Memory B cell (primary cell): ENCODE measurements at places on chromosomes 13 and 19.
A peak's percentile ranks its signal among the peaks of the same experiment; 100 is the strongest.

DNA sequence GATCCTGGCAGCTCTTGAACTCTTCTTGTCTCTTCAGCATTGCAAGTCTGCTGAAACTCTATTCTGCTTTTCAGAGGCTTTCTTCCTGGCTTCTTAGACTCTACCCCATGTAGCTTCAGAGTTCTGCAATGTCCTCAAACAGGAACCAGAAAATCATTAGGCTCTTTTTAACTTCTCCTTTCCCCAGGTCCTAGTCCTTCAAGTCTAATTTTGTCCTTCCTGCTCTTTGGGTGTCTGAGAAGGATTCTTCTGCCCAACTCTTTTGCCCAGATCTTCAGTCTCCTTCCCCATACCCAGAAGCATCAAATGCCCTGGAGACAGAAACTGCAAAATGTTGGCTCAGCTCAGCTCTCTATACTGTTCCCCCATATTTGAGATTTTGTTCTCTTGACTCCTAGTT lies 50.0 kb upstream of the CALM3 start:
- DNase-seq = no peak

DNA sequence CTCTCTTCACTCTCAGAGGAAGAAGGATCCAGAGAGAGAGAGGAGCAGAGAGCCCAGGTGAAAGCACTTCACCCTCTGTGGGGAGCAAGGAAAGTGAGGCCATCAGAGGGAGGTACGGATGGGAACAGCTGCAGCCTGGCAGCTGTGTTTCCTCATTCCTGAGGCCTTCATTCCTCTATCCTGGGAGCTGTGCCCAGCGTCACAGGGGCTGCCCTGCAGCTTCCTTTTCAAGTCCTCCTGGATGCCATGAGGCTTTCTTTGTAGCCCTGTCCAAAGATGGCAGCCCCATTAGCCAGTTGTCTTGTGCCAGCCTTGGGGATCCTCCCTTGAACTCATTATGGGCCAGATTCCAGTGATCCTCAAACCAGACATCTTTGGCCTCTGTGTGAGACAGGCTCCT lies 76.8 kb upstream of the PCDH8 start:
- DNase-seq = no peak

GRCh38 chr19:18538115-18538514 lies 5.3 kb downstream of the FKBP8 start:
- no peak for DNase-seq

DNA sequence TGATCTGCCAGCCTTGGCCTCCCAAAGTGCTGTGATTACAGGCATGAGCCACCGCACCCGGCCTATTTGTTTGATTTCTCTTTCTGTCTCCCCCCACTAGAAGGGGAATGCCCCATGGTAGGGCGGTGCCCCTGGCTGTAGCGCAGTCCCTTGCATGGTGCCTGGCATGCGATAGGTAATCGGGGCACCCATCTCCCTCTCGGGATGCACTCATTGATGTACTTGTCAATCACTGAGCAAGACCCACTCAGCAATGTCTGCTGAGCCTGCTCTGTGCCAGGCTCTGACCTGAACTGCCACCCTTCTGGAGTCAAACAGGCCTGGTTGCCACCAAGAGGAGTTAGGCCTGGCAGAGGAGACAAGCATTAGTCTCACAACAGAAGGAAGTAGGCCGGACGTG lies 19.8 kb downstream of the DNM2 start:
- peak; percentile 35 for DNase-seq

DNA sequence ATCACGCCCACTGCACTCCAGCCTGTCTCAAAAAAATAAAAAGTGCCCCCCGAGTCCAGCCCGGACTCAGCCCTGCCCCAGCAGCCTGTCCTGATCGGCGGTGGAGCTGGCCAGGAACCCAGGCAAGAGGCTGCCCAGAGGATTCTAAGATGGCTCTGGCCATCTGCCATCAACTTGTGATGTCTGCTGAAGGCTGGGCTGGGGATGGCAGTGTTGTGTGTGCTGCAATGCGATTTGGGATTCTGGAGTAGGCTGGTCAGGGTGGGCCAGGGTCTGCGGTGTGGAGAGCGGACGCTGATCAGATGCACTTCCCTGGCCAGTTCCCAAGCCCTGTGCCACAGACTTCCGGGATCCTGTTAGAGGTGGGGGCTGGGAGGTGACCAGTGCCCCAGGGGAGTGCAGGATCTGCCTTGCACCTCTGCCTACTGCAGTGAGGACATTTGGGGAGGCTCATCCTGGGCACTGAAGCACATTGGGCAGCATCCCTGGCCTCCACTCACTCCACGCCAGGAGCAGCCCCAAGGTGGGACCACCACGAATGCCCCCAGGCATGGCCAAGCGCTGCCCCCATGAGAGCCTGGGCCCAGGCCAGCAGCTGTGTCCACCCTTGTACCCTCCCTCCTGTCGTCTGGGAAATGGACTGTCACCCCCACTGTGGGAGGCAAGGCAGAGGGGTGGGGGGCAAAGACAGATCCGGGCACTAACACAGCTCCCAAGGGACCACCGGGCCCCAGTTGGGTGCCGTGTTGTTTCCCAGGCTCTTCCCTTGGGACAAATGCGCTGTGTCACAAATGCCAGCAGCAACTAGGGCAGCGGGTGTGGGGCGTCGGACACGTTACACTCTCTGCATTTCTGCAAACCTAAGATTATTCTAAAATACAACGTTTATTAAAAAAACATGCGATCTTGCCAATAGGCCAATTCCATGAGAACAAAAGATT lies 3.4 kb upstream of the TBXA2R start:
- DNase-seq = no peak

DNA sequence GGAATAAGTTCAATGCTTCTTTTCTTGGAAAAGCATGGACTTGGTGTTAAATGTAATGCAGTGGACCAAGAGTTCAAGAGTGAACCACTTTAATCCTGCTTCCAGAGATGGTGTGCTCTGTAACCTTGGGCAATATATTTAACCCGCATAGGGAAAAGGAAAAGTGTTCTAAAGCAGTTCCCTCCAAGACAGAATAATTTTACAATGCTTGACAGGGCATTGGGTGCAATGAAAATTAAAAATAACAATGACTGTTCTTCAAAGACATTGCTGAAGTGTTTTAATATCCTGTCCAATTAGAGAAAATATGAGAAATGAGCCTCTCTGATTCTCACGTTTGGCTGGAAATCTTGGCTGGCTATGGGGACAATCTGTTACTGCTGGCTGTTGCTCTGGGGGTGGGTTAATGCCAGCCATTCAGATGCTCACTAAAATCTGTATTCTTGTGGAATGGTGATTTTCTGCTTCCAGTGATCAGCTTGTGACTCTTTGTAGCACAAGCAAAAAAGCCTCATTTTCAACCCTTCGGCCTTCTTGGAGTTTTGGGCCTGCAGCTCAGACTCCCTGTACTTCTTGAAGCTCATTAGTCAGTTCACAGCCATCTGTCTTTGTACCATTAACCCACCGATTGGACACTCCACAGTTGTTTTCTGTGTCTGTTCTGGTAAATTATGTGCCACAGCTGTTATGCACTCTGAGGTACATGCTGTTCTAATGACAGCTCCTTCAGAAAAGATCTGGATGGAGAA lies 310.6 kb downstream of the LMO7 start:
- no peak for DNase-seq

DNA sequence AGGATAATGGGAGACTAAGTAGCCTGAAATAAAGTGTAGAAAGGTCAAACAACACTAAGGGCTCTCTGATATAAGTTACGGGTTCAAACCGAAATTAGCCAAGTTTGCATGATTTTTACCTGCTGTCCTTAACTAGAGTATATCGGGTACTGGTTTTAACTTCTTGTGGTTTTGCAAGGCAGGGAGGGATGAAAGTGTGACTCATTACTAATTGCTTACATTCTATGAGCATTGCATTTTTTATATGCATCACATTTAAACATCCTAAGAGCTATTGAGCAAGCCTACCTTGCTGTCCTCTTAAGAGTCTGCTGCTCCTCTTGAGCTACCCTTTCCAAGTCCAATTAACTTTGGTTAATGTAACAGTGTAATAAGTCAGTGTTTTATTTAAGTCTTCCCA lies 415.4 kb downstream of the SLITRK5 start:
- DNase-seq = no peak

DNA sequence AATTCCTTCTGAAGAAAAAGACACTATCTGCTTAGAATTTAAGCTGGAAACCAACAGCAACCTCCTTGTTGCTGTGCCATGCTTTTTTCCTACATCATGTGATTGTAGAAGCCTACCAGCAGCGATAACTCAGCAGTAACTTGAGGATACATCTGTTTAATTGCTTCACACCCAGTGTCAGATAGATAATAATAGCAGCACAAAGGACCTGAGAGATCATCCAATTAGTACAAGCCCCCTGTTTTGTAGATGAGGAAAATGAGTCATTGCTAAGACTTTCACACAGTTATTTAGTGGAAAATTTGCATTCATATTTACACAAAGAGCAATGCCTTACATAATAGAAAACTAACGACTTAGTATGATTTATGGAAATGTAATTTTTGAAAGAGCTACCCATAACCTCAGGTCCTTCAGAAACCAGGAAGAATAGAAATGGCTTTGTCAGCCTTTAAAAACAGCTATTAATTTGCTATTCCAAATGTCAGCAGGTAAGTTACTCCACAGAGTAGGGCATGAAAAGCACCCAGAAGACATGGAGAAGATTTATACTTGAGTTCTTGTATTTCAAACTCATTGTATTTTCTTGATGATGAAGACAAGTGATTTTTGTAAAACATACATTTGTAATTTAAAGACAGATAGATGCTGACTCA lies 93.7 kb upstream of the SGCG start:
- DNase-seq = no peak

- no peak for DNase-seq
Measured at GRCh38 chr19:57825511-57825910, 4.6 kb upstream of the ZNF587B start.

DNA sequence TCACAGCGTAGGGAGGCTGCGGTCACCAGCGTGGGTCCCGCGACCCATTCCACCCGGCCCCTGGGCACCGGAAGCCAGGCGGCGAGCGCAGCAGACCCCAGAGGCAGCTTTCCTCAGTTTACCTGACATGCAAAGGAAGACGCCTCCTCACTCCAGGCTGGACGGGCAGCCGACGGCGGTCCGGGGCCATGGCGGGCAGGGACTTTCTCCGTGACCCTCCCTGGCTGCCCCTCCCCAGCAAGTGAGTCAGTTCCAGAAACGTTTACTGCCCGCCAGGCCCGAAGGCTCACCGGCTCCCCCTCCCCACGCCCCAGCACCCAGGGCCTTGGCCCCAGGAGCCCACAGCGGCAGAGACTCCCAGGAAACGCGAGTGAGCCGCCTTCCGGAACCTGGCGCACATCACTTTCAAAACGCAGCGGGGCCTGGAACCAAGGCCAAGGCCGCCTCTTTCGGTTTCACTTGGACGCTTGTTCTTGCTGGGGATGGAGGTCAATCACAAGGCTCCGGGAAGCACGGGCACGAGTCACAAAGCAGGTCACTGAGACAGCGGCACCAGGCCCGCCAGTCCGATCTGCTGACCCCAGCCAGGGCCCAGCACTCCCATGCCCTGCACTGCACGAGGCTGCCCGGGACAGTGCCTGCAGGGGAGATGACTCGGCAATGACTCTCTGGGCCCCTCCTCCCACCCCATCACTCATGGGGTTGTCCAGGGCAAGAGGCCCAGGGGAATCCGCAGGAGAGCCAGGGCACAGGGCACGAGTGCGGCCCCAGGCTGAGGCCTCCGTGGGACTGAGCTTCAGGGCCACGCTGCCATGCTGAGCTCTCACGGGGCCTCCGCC lies 5.3 kb downstream of the SBNO2 start:
- DNase-seq = no peak

DNA sequence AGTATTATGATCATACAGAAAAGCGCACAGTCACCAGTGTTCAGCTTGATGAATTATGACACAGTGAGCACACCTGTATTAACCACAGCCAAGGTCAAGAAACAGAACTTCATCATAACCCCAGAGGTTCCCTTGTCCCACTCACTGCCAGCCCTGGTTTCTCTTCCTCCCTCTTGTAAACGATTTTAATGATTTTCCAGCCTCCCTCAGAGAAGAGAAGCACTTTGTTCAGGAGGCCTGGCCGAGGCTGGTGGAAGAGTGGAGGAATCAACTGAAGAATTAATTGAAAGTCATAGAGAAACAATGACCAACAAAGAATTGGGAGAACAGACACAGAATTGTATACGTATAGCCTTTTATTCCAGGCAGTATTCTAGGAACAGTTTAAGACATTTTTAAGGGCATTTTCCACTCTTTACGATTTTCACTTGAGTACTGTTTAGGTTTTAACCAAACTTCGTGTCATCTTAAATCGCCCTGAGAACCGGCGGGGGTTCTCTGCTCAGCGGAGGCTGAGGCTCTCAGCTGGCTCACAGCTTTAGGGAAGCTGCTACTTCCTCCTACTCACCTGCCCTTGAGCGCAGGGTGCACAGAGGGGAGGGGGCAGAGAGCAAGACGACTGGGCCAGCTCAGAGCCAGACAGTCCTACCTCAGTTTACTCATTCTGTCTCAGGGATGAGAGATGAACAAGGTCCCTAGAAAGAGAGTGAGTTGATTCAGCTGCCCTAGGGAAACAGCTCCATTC lies 108.6 kb downstream of the AKAP11 start:
- DNase-seq = peak; percentile 59

DNA sequence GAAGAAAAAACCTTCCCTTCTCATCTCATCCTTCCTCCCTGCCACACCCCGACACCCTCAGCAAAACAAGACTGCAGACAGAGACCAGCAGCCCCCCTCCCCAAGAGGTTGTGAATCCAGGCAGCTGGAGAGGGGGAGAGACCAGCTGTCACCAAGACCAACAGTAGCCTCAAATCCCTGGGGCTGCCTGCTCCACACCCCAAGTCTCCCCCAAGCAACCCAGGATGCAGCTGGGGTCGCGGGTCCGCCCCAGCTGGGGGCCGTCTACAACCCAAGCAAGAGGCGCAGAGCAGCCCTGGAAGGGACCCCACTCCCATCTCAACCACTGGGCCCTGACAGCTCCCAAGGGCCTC lies 7.1 kb downstream of the KLF16 start:
- no peak for DNase-seq

GRCh38 chr13:36377826-36378468 lies 31.8 kb upstream of the SPART start:
- no peak for DNase-seq

DNA sequence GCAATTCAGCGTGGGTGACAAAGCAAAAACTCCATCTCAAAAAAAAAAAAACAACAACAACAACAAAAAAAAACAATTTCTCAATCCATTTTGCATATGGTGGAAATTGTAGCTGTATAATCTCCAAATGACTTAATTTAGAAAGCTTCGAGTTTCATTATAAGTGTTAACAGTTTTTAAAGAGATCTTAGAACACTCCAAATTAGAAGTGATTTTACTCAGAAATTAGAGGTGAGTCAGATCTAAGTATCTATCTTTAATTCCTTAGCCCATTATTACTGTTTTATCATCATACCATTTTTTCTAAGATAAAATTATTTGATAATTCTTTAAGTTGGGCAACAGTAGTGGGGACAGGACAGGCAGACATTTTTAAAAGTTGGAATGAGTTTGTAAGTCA lies 60.5 kb downstream of the ZMYM2 start:
- DNase-seq = no peak
